ENCODE measurements at places on chromosomes 7 and 10.

DNA sequence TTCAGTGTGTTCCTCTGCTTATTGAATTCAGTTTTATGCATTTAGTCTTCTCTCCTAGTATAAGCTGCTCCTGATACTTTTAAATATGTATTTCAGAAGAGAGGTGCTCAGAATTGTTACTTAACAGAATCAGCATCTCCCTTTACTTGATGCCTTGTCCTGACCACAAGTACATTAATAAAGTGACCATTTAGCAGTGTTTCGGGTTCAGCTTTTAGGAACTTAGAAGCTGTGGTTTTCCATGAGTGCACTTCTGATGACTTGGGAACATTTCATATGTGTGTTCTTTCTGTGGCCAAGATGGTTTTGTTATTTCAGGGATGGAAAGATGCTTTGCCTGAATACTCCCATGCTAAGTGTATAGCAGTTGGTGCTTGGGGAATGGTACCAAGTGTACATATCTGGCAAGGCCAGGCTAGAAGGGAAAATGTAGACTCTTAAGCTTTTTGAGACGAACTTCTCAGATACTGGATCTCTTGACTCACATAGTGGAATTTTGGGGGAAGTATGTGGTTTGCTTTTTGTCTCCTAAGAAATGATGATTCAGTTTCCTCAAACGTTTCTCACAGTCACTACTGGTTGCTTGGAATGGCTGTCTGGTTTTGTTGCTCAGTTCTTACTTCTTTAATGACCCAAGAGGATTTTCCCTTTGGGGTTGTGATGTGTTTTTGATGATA, 17.2 kb downstream of the SGPL1 start:
- no peak for DNase-seq

- no peak for DNase-seq
Measured at GRCh38 chr10:63318491-63318890, 147.3 kb downstream of the JMJD1C start.

GRCh38 chr10:77417806-77418640, 219.6 kb downstream of the KCNMA1 start:
- no peak for DNase-seq

DNA sequence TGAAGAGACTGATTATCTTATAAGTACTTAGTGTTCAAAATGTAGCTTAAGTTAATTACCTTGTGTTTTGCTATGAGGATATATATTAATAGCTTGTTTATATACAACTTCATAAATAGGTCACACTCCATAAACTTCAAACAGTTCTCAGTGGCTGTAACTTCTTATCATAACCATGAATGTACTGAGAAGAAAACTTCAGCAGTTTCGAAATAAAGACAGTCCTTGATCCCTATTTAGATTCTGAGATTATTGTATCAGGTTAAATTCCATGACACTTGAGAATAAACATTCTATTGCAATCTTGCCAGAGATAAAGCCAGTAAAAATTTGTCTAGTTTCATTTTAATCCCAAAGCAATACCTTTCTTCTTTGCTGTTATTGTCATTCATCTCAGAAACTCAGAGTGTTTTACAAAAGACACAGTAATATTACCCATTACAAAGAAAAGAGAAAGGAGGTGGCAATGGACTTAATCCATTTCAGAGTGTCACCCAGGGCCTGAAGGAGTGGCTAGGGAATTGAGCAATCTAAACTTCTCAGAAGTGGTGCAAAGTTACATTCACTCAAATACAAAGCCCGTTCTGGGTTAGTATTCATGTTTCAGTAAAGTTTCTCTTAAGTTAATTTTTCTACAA, 403.6 kb downstream of the SEMA3D start:
- DNase-seq, result no peak

DNA sequence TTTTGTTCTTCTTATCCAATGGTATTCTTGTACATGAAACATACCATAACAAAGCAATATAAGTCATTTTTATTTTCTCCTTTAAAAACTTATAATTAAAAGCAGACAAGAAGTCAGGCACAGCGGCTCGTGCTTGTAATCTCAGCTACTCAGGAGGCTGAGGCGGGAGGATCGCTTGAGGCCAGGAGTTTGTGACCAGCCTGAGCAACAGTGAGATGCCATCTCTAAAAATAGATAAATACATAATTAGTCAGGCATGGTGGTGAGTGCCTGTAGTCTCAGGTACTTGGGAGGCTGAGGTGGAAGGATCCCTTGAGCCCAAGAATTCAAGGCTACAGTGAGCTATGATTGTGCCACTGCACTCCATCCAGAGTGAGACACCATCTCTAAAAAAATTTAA, 195.1 kb upstream of the FZD1 start:
- no peak for DNase-seq

GRCh38 chr7:44712012-44712411, 36.6 kb upstream of the ZMIZ2 start:
- no peak for DNase-seq

- DNase-seq, result no peak
Measured at GRCh38 chr7:154587792-154588191, 415.1 kb downstream of the PAXIP1 start.

GRCh38 chr10:71850021-71850742, 869 bp downstream of the PSAP start:
- DNase-seq, result no peak

- no peak for DNase-seq
Measured at GRCh38 chr10:105262666-105263065, 621.6 kb downstream of the SORCS3 start.

- DNase-seq, result no peak
Measured at GRCh38 chr7:28840592-28840995, 117.5 kb downstream of the TRIL start.

- no peak for DNase-seq
Measured at GRCh38 chr10:29141761-29142160, 147.1 kb upstream of the LYZL1 start.

DNA sequence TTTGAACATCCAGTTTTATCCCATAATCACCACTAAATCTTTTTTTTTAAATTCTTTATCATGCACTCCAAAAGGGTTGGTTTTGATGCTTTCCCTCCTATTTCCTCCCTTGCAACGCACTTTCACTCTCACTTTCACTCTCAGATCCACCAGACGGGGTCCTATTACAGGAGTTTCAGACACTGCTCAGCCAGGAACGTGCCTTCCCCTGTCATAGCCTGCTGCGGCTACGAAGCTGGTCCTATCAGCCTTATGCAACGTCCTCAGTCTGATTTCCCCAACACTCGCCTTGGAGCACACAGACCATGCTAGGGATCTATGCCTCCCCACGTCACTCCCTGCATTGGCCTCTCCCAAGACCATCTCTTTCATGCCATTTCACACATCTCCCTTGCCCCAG, 23.4 kb downstream of the ZPBP start:
- DNase-seq, result no peak

GRCh38 chr7:73829505-73829904, 1.3 kb upstream of the CLDN4 start:
- DNase-seq, result no peak

- no peak for DNase-seq
Measured at GRCh38 chr7:43118313-43118712, 5.9 kb downstream of the HECW1 start.

DNA sequence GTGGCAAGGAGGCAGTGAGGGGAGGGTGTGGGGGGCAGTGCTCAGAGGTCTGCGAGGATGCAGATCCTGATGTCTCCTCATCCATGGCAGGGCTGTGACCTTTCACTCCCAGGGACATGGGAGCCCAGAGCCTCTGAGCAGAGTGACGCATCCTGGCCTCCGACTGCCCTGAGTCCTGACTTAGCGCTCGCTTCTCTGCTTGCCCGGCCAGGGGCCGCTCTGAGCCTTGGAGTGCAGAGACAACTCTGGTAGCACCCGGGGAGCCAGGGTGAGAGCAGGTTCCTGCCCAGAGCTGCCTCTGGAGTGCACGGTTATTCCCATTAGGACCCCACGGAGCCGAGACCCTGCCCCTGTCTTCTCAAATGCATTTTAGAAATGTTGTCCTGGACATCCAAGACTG, 188.0 kb downstream of the TCERG1L start:
- DNase-seq, result no peak

GRCh38 chr10:13560597-13560996, 26.2 kb upstream of the PRPF18 start:
- no peak for DNase-seq

GRCh38 chr10:52906046-52906445, 133.5 kb upstream of the MBL2 start:
- no peak for DNase-seq

GRCh38 chr10:59880019-59880717, 26.2 kb downstream of the CCDC6 start:
- DNase-seq, result no peak

DNA sequence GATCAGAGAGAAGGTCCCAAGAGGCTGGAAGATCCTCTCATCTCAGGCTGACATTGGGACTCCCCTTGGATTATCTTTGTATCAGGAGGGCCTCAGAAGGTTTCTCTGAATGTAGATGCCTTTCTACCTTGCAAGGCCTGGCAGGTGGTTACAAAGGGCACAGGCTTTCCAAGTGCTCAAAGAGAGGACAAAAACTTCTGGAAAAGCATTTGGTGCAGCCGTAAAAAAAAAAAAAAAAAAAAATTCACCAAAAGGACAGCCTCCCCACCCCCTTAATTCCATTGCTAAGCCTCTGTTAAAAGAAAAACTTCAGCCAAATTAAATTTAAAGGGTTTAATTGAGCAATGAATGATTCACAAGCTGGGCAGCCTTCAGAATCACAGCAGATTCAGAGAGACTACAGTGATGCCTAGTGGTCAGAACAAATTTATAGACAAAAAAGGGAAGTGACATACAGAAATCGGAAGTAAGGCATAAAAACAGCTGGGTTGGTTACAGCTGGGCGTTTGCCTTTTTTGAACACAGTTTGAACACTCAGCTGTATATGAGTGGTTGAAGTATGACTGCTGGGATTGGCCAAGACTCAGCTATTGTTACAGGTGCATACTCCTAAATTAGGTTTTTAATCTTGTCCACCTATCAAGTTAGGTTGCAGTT, 42.5 kb upstream of the LRGUK start:
- no peak for DNase-seq

- no peak for DNase-seq
Measured at GRCh38 chr7:35670856-35671569, 23.9 kb downstream of the HERPUD2 start.
